NCI-H1417 (cell line): ENCODE measurements at places on chromosomes 6 and 20.

- no peak for DNase-seq
Measured at GRCh38 chr6:34652263-34652662, 44.3 kb downstream of the ILRUN start.

DNA sequence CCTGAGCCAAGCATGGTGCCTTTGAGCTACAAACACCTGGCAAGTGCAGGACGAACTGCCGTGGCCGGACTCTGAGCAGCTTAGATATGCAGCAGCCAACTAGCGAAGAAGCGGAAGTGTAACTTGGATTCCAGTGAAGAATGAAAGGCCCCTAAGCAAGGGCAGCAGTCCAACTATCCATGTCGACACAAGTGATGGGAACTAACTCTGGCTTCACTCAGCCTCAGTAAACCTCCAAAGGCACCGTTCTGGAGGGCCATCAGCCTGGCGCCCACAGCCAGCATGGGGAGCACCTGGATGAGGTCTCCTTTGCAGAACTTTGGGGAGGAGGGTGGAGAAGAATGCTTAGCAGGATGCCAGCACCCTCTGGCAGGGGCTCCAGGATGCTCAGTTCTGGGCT is 78.4 kb upstream of the MLN start:
- DNase-seq = no peak

GRCh38 chr20:16785226-16785625 is 37.1 kb downstream of the OTOR start:
- DNase-seq = no peak

DNA sequence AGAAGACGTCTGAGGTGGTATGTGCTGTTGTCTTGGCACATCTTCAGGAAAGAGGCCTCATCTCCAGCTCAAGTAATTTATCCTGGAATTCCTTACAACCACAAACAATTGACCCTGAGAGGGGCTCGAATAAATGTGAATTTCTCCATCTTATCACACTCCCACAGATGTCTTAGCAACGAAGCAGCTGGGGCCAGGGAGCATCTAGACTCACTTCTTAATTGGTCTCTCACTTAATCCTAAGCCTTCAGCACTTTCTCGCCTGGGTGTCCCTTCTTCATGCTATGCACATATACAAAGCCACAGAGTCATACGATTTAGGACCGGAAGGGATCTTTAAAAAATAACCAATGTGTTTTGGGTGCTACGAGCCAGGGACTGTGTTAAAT is 27.1 kb downstream of the PCK1 start:
- no peak for DNase-seq

DNA sequence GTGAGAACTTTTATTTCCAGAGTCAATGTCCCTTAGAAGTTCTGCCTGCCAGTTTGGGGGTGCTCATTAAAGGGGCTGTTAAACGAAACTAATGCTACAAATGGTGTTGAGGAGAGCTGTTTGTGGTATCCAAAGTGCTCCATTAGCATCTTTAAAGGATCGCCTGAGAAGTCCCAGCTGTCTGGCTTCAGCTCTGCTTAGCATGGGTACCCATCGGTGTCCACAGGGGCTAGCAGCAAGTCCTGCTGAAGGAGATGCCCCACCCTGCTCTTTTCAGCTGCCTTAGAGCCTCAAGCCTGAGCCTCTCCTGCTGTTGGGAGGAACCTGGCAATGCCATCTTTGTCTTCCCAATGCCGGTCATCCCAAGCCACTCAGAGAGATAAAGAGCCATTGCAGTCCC is 111.1 kb downstream of the FOXO3 start:
- DNase-seq = no peak

- no peak for DNase-seq
Measured at GRCh38 chr20:16378712-16379370, 194.4 kb downstream of the KIF16B start.

DNA sequence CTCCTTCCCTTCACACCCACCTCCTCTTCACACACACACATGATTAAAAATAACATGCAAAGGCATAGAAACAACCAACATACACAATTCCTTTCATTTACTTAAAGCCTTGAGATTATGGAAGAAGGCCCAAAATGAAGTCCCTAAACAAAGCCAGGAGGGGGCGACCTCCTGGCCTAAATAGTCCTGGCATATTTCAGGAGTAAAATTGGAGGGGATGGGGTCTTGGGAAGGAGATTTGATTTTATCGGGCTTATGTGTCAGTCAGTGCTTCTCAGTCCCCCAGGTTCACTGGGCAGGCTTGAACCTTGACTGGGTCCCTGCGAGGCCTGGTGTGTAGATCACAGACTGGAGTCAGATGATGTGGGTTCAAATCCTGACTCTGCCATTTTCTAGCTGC is 266.4 kb downstream of the SAMD5 start:
- DNase-seq = no peak

DNA sequence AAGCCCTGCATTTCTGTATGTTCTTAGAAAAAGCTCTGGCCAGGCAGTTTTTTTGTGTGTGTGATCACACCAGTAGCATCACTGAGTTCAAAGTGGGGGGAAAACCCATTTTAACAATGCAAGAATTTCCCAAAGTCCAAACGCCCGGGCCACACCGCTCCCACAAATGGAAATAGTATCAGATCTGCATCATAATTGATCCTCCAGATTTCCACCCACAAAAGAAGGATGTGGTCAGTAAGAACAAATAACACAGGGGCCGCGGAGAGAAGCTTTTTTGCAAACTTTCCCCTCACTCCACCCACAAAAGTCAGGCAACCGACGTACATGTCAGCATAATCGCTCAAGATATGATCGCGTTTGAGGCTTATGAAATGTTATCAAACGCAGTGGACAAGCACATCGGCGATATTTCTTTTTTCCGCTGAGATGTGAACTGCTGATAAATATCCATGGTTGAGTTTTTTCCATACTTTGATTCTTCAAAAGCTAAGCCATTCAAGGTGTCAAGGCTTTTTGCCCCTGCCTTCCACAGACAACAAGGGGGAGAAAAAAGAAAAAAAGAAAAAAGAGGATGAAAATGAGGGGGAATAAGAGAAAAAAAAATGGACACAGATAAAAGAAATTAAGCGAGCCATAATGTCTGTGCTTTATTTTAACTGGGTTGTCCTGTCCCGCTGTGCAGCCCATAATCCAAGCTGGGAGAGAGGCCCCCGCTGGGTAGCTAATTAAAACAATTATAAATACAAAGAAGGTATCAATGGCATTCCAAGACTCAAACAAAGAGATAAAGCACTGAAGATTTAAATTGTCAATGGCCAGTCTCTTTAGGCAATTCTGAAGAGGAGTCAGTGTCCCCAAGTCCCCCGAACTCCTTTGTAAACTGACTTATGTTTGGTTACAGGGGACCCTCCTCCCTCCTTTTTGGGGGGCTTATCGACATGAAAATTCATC is 143.5 kb downstream of the ZFP64 start:
- no peak for DNase-seq

DNA sequence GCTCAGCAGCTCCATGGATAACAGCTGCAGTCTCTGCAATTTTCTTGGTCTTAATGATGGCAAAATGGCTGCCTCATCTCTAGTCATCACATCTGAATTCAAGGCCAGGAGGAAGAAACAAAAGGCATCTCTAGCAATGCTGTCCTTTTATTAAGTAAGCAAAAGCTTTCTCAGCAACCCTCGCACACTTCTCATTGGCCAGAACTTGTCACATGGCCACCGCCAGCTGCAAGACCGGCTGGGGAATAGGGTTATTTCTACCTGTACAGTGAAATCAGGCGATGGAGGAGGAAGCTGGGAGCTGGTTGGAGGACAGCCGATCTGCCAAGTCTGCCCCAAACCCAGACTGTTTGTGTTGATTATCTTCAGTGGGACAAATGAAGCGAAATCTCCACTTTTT is 33.4 kb downstream of the ANKRD60 start:
- DNase-seq = no peak

GRCh38 chr20:19688031-19688806 is 69.8 kb upstream of the RIN2 start:
- DNase-seq = peak; percentile 20

- no peak for DNase-seq
Measured at GRCh38 chr6:170203212-170203611, 87.7 kb downstream of the DLL1 start.

DNA sequence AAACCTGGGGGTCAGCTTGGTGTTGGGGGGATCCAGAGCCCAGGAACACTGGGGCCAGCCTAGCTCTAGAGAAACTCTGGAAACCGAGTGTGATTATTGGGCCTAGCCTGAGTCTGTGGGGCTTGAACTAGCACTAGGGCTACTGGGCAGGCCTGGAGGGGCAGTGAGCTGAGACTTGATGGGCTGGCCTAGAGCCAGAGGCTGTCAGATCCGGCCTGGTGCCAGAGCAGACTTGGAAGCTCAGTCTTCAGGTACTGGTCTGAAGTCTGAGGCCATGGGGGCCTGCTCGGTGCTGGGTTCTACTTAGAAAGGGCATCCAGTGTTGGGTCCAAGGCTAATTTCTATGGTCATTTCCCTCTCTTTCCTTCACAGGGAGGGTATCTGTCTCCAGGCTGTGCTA is 2.7 kb downstream of the DEFB112 start:
- DNase-seq = no peak

GRCh38 chr6:167115054-167115453 is 7.8 kb upstream of the CCR6 start:
- no peak for DNase-seq

DNA sequence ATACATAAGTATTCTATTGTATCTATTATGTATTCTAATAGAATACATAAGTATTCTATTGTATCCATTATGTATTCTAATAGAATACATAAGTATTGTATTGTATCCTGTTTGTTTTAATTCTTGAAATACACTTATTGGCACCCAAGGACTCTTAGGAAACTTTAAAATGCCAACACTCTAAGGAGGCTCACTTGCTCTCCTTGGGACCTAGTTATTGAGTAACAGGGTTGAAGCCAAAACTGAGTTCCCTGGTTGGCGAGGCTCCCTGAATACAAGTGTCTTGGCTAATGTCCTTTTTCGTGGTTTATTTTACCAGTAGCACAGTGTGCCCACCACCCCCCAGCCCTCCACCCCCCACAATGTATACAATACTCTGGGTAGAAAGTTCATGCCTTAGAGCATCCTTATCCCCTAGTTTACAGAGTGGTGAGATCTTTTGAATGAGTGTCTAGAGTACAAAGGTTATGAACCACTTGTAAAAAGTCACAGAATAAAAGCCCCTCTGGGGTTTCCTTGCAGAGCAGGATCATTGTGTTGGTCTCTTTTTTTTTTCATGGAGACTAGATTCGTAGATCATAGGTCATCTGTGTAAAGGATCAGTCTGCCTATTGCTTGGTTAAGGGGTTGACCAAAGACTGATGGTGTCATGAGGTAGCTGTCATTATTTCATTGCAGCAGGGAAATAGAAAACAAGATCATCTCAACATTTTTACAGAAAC is 32.5 kb upstream of the PRDM1 start:
- DNase-seq = no peak

- no peak for DNase-seq
Measured at GRCh38 chr20:41499961-41500725, 118.0 kb downstream of the CHD6 start.

GRCh38 chr20:44543358-44543757 is 21.5 kb upstream of the SERINC3 start:
- no peak for DNase-seq

- no peak for DNase-seq
Measured at GRCh38 chr20:62025394-62025793, 40.3 kb downstream of the TAF4 start.

DNA sequence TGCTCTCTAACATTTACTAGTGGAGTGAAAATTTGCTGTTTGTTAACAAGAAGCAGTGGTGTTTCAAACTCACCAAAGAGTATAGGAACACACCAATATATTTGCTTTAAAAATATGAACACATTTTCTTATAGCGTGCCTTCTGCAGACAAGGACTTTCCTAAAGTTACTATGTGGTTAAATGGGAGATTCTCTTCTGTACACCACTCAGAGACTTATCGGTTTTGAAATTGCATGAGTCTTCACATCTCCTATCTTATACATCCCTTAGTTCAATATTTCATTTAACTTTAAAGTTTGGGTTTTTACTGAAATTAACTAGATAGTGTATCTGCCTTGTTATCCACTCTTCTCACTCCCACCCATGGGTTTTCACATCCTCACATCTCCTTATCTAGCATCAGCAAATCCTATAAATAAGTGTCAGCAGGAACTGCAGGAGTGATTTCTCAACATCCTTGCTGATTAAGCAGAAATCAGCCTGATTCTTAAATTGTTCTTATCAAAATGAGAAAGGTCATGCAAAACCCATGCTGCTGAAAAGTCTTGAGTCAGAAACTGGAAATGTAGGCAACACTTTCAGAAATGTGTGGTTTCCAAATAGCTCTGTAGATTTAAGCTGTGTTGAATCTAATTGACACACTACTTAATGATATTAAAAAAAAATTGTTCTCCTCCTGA is 1075.6 kb upstream of the GJE1 start:
- DNase-seq = no peak

- DNase-seq = peak; percentile 90
Measured at GRCh38 chr20:33477386-33478234, 12.3 kb upstream of the CBFA2T2 start.

DNA sequence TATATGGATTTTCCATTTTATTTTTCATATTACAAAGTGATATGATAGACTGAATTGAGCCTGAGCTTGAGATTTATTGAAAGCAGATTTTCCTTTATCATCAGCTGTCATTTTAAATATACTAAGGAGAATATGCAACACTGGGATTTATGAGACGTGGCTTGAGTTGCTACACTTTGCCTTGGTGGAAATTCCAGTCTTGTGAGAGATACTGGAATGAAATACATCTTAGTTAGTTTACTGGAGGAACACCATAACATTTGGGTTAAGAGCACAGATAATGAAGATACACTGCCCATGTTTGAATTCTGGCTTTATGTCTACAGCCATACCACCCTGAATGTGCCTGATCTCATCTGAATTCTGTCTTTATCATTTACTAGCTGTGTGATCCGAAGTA is 86.5 kb upstream of the IFNGR1 start:
- DNase-seq = no peak

DNA sequence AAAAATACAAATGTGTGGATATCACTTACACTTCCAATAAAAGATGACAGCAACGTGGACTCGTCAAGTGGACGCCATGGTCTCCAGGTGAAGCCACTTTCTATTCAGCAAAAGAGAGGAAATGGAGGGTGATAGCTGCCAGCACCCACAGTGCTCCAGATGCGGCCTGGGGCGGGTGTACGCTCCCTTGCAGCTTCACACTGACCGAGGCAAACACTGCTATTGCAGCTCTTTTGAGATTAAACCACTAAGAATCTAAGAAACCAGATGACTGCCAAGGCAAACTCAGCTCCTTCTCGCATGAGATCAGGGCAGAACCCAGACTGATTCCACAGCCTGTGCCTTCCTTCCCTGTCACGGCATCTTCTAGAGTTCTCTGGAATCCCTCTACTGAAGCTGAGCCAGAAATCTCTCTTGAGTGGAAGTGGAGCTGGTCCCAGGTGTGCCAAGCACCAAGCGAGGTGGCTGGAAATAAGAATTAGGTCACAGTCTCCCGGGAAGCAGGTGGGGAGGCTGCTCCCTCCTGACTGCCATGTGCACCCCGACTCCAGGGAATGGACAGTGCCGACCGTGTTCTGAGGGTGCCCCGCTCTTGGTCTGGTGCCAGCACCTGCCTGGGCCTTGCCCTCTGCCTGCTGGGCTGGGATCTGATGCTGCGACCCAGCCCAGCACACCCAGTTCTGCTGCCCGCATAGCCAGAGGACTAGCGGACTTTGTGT is 90.1 kb upstream of the AFDN start:
- DNase-seq = no peak
